Thoracic aorta (tissue), 2 donors: ENCODE measurements at places on chromosomes 16 and 17.

- no peak for DNase-seq
These were observed 19.2 kb downstream of the RAI1 start for GRCh38 chr17:17700251-17700969.

DNA sequence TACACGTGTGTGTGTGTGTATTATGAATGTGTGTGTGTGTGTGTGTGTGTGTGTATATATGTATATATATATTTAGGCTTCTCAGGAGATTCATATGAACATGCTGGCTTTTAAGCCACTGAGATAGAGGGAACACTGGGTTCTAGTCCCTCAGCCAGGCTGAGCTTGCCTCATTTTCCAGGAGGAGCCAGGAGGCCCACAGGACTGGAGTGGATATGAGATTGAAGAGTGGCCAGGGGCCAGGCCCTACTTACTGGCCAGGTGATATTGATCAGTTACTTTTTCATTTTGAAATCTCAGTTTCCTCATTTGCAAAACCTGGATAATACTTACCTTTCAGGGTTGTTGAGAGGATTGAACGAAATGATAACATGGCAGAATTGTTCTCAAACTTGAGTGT is 5.8 kb downstream of the PCTP start:
- DNase-seq, result no peak

- DNase-seq, result no peak
These were observed 4.9 kb upstream of the STAT5A start for GRCh38 chr17:42283241-42284023.

DNA sequence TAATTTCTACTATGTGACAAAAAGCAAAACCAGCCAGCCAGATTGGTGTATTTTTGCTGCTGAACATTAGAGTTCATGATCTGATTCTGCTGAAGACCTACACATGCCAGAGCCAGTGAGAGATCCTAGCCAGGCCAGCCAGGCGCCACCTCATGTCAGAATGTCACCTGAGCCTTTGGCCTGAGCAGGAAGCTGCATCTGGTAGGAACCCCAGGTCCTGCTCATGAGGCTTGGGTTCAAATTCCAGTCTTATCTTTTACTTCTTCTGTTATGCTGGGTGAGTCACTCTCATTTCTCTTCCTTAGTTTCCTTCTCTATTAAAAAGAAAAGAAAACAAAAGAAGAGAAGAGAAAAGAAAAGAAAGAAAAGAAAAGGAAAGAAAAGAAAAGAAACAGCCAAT is 585.1 kb upstream of the CDH5 start:
- DNase-seq, result no peak

- DNase-seq, result no peak
These were observed 66.0 kb downstream of the SNX20 start for GRCh38 chr16:50614955-50615724.

- no peak for DNase-seq
These were observed 45.0 kb downstream of the B9D1 start for GRCh38 chr17:19317359-19318095.

DNA sequence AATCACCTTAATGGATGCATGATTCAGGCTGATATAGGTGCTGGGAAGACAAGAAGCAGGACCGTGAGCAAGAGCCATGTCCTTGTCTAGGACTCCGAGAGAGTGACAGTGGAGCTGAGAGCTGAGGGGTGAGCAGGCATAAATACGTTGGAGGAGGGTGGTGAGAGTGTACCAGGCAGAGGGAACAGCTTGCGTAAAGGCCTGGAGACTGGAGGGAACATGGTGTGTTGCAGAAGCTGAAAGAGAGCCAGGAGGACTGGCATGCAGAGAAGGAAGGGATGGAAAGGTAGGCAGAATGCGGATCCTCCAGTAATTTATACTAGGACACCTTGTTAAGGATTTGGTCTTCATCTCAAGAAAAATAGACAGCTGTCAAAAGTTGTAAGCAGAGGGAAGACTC is 653.2 kb downstream of the HS3ST4 start:
- no peak for DNase-seq

DNA sequence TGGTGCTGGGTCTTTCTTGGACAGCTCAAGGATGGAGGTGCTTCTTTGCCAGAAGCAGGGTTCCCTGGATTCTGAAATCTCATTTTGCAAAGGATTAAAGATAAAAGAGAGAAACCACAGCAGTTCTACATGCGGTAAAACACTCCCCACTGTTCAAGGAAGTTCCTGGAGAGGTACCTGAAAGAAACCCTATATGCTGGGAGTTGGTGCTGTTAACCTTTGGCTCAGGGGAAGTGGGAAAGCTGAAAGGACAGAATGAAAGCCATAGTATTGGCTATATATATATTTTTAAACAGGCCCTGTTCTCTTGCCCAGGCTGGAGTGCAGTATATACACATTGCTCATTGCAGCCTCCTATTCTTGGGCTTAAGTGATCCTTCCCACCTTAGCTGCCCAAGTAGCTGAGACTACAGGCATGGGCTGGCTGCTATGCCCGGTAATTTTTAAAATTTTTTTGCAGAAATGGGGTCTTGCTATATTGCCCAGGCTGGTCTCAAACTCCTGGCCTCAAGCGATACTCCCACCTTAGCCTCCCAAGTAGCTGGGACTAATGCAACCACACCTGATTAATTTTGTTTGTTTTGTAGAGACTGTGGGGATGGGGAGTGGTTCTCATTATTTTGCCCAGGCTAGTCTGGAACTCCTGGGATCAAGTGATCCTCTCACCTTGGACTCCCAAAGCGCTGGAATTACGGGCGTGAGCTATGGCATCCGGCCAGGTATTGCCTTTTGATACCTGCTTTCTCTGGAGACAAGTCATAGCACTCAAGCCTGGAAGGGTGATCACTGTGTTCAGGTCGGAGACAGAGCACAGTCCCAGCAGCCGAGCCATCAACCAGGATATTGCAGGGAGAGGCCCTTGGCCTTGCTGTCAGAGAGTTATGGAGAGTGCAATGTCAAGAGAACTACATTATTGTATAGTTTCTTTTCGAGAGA is 55.2 kb downstream of the MSI2 start:
- no peak for DNase-seq

GRCh38 chr16:89358030-89359005 is 132.0 kb downstream of the ANKRD11 start:
- DNase-seq, result no peak

GRCh38 chr16:5032748-5033167 is 977 bp downstream of the NAGPA start:
- no peak for DNase-seq

DNA sequence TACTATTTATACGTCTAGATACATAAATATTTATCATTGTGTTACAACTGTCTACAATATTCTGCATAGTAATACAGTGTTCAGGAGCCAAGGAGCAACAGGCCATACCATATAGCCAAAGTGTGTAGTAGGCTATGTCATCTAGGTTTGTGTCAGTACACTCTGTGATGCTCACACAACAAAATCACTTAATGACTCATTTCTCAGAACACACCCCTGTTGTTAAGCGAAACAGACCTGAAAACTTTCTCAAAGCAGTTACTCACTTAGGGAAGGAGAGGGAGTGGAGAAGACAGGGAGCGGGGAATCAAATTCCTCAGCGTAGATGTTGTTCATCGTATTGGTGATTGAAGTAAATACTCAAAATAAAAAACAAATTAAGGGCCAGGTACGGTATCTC is 269.5 kb downstream of the STX8 start:
- DNase-seq, result no peak

GRCh38 chr17:50672831-50673551 is 34.7 kb downstream of the ANKRD40 start:
- DNase-seq, result peak; percentile 56

- no peak for DNase-seq
These were observed 1.7 kb upstream of the MRPL12 start for GRCh38 chr17:81701288-81702071.

GRCh38 chr17:37713624-37714023 is 31.2 kb downstream of the HNF1B start:
- no peak for DNase-seq

GRCh38 chr16:21302898-21303528 is 24.9 kb upstream of the CRYM start:
- no peak for DNase-seq

DNA sequence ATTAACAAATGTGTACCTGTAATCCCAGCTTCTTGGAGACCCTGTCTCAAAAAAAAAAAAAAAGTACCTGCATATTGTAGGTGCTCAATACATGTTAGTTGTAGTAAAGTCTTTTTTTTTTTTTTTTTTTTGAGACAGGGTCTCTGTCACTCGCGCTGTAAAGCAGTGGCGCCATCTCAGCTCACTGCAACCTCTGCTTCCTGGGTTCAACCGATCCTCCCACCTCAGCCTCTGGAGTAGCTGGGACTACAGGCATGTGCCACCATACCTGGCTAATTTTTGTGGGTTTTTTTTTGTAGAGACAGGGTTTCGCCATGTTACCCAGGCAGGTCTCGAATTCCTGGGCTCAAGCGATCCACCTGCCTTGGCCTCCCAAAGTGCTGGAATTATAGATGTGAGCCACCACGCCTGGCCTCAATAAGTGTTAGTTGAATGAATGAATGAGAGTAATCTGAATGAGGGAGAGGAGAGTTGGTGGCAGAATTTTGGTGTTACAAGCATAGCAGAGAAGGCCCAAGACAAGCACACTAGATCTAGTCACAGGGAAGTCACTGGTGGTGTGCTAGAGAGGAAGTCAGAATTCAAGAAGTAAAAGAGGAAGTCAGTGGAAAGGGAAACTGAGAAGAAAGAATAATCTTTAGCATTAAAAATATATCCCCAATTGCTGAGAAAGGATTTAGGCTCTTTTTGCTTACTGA is 9.4 kb upstream of the MYL4 start:
- DNase-seq, result no peak

DNA sequence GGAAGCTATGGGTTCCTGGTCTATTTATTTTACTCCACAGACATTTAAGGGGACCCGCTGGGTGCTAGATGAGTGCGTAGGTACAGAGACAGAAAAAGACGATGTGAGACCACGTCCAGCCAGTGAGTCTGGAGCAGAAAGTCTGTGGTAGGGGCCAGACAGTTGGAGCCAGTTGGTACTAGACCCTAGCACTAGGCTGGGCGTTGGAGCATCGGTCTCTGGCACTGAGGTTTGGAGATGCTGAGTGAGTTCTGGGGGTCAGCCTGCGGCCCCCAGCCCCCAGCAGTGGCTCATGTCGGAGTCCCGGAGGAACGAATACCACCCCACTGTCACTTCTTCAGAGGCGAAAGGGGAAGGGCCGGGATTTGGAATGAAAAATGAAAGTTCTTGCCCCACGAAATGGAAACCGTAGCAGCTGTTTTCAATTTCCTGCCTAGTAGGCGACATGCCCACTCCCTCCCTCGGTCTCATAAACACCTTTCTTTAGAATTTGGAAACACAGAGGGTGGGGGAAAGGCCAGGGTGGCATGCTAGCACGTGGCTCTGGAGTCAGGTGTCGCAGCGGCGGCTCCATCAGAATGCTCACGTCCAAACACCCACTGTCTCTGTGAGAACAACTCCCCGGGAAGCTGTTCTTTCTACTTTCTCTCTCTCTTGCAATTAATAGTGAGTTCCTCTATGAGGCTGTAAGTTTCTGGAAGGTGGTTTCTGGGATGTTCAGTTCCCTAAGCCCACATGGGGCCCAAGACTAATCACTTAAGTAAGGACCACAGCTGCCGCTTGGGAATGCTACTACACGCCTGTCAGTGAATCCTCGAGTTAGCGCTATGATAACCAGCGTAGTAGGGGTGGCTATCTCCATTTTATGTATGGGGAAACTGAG is 96.8 kb downstream of the IRF8 start:
- DNase-seq, result no peak

DNA sequence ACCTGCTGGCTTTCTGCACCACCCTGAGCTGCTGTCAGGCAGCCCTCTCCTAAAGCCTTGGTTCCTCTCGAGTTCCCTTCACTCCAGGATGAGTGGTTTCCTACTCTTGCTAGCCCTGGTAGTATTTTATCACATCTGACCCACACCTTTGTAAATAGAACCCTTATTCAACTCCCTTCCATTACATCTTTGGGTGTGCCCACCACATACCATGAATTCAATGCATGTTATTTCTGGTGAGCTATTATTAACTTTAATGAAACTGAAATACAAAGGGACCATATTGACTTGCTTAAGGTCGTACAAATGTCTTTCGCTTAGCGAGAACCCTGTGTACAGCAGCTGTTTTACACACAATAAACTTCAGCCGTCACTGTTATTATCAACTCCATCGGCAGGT is 521.3 kb downstream of the GRIN2A start:
- DNase-seq, result no peak

GRCh38 chr16:6144463-6144862 is 1046.9 kb upstream of the EEF2KMT start:
- no peak for DNase-seq

- no peak for DNase-seq
These were observed 204.6 kb downstream of the STX8 start for GRCh38 chr17:9371019-9371418.

GRCh38 chr17:4232168-4232813 is 31.5 kb downstream of the ANKFY1 start:
- no peak for DNase-seq

DNA sequence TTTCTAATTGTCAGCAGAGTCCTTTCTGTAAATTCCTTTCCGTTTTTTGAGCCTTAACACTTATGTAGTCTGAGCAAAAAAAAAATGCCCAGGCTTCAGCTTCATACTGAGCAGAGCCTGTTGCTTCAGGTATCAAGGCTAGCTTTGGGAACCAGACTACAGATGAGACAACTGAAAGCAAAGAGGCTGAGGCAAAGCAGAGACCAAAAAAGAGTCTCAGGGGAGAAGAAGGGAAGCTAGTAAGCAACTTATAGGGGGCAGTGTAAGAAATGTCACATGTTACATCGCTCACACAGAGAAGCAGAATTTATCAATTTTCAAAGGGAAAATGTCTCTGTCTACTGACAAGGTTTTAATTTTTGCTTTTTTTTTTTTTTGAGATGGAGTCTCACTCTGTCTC is 3.3 kb downstream of the HASPIN start:
- DNase-seq, result no peak

GRCh38 chr17:74004056-74004455 is 199.4 kb upstream of the RPL38 start:
- DNase-seq, result no peak

- DNase-seq, result no peak
These were observed 52.1 kb downstream of the BANP start for GRCh38 chr16:88003316-88003715.

GRCh38 chr17:72121164-72122009 is 567 bp downstream of the SOX9 start:
- DNase-seq, result no peak
